ENCODE measurements at places on chromosomes 1 and 21.
A peak's percentile ranks its signal among the peaks of the same experiment; 100 is the strongest.

GRCh38 chr1:113657556-113658063, 101.7 kb downstream of the PHTF1 start:
- ATAC-seq, result no peak

DNA sequence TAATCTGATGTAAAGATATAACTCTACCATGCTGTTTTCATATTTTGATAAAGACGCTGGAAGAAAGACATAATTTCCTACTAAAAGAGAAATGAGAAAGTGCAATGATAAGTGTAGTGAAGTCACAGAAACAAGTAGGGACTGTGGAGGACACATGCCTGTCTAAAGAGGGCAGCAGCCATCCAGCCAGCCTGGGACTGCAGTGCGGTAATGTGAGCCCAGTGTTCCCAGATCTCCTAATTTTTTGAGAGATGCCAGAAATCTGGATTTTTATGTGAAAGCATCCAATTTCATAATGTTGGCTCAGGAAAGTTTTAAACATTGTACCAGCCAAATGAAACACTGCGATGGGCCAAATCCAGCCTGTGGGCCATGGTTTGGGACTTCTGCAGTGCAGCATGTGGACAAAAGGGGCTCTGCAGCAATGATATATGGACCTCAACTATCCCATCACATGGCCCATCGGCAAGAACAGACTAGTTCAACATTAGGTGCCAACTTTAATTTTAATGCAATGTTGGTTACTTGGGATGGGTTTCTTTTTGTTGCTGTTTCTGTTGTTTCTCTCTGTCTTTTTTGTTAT, 329.5 kb downstream of the LTN1 start:
- peak; percentile 49 for ATAC-seq

- ATAC-seq, result no peak
These were observed 1.5 kb upstream of the PPP1R15B start for GRCh38 chr1:204413170-204413535.

DNA sequence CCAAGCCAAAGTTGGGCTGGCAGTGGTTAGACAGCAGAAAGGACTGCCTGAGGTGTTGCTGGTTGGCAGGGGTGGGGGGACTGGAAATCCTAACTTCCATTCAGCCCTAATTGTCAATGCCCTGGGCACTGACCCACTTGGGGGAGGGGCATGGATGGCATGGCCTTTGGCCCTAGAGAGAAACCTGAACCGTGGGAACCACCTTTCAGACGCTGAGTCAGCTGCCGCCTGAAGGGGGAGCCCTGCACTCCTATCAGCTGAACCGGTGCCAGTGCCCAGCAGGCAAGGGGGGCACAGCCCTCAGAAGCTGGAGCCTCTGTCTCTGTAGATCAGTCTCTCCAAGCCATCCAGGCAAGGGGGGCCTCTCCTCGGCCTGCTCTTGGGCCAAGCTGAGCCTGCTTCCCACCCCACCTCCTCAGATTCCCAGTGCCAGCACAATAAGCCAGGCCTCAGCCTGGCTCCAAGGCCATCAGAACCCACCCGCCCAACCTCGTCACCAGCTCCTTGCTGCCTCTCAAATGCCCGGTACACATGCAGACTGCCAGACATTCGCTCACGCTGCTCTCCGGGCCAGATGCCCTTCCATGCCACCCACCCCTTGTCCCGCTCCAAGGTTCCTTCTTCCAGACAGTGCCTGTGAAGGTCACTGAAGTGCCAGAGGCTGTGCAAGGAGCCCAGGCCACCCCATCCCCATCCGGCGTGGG, 11.6 kb downstream of the TINAGL1 start:
- ATAC-seq, result no peak

- ATAC-seq, result no peak
These were observed 35.1 kb downstream of the ARHGAP29 start for GRCh38 chr1:94202241-94202640.

DNA sequence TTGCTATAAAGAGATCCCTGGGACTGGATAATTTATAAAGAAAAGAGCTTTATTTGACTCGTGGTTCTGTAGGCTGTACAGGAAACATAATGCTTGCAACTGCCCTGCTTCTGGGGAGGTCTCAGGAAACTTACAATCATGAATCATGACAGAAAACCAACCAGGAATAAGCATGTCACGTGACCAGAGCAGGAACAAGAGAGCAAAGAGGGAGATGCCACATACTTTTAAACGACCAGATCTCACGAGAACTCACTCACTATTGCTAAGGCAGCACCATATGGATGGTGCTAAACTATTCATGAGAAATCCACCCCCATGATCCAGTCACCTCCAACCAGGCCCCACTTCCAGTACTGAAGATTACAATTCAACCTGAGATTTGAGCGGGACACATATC, 49.8 kb upstream of the RCC1 start:
- ATAC-seq, result no peak

DNA sequence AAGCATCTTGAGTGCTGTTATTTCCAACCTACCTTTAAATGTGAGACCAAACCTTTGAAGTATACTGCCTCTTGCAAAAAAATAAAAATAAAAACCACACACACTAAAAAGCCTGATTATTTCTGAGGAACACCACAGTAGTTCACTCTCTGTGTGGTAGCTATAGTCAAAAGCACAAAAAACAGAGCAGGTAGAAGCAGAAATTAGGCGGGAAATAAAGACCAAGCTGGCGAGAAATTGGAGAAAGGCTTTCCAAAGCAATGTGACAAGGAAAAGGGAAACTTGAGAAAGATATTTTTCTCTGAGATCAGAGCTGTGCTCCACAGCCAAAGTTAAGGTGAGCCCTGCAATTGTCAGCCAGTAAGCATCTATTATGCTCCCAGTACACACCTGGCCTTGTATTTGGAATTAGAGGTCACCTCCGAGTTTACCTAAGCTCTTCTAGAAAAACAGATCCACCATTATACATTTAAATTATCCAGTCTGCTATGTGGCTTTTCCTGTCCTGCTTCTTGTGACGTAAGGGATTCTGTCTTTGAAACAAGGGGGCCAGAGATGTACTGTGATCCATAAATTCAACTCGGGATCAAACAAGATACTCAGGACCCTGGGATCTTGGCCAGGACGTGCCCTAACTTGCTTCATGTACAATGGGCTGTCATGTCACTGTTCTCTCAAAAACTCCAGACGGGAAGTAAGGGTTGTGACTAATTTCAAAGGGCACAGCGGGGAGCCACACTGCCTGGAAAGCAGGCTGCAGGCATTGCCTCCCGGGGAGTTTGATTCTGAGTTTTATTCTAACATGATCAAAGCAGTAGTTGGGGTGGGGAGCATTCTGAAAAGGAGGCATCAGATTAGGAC, 39.8 kb upstream of the RAB4A start:
- no peak for ATAC-seq

DNA sequence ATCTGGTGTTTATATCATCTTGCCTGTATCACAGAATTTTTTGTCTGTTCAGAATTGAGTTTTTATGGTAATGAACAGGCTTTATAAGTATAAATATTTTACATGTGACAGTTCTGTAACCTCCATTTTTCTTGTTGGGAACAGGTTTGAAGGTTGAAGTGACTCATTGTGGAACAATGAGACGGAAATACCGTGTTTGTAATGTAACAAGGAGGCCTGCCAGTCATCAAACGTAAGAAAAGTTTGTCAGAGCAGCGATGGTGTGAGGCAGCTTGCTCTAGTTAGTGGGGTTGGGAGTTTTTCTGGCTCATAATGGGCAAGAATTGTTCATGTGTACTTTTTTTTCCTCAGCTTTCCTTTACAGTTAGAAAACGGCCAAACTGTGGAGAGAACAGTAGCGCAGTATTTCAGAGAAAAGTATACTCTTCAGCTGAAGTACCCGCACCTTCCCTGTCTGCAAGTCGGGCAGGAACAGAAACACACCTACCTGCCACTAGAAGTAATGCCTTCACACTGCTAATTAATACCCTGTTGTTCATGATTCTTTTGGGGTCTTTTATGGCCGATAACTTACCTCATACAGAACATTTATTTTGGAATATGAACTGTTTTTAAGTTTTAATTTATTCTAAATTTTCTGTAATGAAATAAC, 75.2 kb upstream of the TEKT2 start:
- ATAC-seq, result no peak

DNA sequence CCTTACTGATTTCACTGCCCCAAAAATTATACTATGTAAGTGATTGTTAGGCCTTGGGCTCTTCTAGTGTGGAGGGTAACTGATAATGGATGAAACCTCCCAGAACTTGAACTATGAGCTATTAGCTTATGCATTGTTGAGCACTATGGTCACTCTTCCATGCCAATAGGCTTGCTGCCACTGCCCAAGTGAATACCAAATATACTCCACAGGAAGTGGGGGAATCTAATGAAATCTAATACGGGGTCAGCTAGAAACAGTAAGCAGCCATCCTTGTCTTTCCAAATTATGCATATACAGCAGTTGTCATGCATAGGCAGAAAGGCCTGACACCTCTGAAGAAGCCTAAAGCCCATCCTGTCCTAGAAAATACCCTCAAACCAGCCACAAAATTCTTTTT, 198.7 kb upstream of the PTBP2 start:
- ATAC-seq, result no peak

GRCh38 chr1:178241057-178241456, 147.2 kb downstream of the RASAL2 start:
- no peak for ATAC-seq

DNA sequence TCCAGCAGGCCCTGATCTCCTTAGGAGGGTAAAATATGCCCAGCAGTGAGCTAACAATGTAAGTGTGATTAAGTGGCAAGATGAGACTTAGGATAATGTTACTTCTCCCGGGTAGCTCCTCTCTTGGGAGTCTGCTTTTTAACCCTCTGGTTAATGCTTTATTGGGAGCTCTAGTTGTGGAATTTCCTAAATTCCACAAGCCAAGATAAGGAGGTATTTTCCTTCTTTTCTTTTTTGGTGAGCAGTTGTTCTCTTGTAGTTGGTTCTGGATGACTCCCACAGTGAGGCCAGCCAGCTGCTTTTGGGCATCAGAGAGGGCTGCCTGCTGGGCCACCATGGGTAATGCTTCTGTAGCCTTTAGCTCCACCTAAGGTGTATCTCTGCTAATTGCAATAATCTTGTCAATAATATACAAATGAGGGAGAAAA, 19.3 kb downstream of the C1orf52 start:
- peak; percentile 54 for ATAC-seq

GRCh38 chr1:25066731-25067517, 136.8 kb upstream of the RUNX3 start:
- no peak for ATAC-seq

DNA sequence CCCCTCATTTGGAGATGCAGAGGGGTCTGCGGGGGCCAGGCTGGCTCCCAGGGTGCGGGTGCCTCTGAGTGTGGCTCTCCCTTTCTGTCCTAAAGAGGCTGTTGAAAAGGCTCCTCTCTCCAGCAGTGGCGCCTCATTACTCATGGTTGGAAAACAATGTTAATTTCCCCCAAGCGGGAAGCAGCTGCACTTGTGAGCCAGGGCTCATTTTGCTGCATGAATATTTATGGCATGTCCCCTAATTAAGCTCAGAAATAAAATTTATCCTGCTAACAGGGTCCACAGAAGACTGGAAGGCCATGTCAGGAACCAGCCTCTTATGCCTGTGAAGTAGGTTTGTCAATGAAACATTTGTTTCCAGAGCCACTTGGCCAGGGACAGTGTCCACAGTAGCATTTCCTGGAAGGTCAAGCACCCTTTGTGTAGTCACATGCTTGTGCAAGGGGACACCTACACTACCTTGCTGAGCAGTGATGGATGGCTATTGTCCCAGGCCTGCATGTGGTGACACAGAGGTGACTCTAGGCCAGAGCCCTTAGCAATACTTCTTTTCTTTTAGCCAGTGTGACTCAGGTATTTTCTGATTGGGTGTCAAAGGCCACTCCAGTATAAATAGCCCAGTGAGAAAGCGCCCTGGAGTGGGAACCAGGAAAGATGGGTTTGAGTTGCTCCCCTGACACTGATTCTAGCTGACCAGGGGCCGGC, 259.0 kb downstream of the FOXD2 start:
- peak; percentile 92 for ATAC-seq

GRCh38 chr1:59750328-59751003, 64.3 kb upstream of the HOOK1 start:
- peak; percentile 94 for ATAC-seq

DNA sequence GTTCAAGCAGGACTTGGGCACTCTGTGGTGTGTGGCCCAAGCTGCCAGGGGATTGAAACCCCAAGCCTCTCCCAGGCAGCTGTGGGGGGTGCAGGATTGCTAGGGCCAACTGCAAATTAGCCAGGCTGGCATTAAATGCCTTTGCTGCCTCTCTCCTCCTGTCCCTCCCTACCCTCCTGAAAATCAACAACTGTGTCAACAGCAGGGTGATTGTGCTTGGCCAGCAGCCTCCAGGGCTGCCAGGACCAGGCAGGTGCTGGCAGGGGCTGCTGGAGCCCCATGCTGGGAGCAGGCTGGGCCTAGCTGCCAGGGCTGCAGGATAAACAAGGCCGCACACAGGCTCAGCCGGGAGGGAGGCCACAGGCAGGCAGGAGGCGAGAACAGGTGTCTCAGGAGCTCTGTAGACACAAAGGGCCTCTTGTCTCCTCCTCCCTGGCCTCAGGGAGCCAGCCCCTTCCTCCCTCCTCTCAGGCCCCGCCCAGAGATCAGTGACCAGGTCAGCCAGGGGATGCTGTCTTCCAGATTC, 11.4 kb downstream of the SOX13 start:
- peak; percentile 49 for ATAC-seq

GRCh38 chr1:246099570-246099969, 407.5 kb downstream of the SMYD3 start:
- no peak for ATAC-seq

DNA sequence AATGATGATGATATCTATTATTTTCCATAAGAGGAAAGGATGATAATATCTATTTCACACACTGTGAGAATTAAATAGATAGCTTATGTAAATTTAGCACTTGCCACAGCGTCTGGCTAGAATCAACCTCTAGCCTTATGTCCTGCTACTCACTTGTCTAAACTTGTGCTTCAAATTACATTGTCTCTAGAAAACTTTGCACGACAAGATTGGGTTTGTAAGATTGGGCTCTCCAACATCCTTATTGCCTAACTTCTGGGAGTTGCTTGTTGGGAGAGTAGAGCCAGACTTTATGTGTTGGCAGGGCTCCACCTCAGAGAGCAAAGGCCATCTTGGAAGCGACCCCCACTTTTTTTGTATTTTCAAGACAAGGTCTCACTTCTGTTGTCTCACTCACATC, 50.0 kb upstream of the POGK start:
- ATAC-seq, result no peak

GRCh38 chr1:91552596-91552995, 51.9 kb downstream of the CDC7 start:
- no peak for ATAC-seq

GRCh38 chr21:38075833-38076587, 159.8 kb upstream of the KCNJ6 start:
- ATAC-seq, result no peak

- no peak for ATAC-seq
These were observed 12.5 kb upstream of the EFHD2 start for GRCh38 chr1:15397236-15397635.

GRCh38 chr1:182917378-182917777, 35.6 kb downstream of the SHCBP1L start:
- ATAC-seq, result no peak

Data from motor neuron (in vitro differentiated cells).